ENCODE measurements at places on chromosomes 13 and 19.

DNA sequence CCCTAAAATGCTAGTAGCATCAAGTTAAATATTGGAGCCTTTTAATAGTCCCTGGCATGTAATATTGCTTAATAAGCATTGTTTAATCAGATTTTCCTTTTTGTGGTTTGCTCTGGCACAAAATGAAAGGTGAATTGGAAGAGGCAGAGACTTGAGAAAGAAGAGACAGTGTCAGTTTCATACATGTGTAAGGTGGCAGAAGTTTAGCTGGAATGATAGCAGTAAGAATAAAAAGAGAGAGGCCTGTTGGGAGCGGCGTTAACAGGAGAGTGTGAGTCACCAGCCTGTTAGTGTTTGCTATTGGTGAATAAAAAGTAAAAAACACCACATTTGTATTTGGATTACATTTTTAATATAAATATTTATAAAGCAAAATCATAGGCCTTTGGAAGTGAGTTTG, 145.3 kb downstream of the PDS5B start:
- DNase-seq: no peak

DNA sequence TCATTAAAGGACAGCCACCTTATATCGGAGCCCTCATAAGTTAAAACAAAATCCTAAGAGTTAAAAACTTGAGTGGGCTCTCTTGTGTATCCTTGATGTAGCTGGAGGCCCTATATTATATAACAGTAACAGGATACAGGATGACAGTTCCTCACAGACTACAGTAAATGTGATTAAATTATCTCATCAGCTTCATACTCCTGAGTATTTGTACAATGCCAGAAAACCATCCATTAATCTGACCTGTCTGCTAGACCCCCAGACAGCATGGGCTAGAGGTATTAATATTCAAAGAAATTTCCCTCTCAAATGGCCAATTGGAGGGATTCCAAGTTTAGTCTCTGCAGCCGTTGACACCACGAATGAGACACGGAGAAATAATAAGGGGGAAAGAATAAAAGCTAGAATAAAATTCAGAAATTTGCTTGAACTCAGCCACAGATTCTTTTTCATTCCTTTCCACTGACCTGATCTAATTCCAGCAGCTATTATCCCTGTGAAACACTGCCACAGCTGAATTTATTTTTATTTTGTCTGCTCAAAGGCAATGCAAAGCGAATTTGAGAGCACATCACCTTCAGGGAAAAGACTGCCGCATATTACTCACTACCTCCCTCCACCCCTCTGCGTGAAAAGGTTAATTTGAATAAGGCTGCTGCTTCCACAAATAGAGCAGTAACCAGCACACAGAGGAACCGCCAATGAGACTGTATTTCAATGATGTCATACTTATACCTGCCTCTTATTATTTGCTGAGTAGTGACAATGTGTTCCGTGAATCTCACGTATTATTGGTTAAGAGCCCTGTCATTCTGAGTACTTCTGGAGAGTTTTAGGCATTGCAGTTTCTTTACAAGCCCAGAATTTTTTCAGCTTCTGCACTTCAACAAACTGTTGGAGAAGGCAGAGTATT, 155.9 kb upstream of the KLF12 start:
- peak; percentile 88 for DNase-seq

- DNase-seq: peak; percentile 97
These were observed at the start of gene PLIN3 for GRCh38 chr19:4867534-4868285. Gene PLIN3 (minus strand): TSS chr19:4867667. CDS start chr19:4861394, 6,273 bp downstream.

GRCh38 chr13:96403651-96404050, 313.7 kb downstream of the HS6ST3 start:
- no peak for DNase-seq

DNA sequence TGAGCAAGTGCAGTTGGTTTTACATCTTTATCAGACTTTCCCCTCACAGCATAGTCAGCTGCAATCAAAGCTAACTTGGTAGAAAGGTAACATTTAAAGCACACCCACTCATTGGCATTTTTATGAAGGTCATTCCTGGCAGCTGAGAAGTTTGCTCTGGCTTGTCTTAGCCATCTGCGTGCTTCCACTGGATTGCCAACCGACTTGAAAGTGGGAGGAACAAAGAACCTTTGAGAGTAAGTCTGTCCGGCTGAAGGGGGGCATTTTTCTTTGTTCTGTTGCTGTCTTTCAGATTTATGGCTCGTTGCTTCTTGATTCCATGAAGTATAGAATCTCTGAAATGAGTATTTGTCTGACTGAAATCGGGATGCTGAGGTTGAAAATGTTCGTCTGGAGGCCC, 103.1 kb downstream of the SACS start:
- no peak for DNase-seq

DNA sequence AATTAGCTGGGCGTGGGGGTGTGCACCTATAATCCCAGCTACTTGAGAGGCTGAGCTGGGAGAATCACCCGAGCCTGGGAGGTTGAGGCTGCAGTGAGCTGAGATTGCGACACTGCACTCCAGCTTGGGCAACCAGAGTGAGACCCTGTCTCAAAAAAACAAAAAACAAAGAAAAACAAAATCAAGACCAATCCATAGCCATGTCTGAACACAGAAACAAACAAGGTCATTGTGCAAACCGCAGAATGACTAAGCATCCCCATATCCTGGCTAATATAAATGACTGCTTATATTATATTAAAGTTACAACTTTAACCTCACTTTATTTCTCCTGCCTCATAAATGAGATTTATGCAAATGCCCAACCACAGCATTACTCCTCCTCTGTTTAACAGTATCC, 2.3 kb upstream of the LYPD3 start:
- no peak for DNase-seq

GRCh38 chr19:5621945-5622464, 571 bp downstream of the SAFB2 start:
- no peak for DNase-seq

- no peak for DNase-seq
These were observed 12.0 kb upstream of the CRTC1 start for GRCh38 chr19:18671303-18672043.

- peak; percentile 63 for DNase-seq
These were observed 697 bp upstream of the DGKH start for GRCh38 chr13:42047561-42048341.

- no peak for DNase-seq
These were observed 73.5 kb downstream of the PDS5B start for GRCh38 chr13:32659736-32660135.

- no peak for DNase-seq
These were observed 6.8 kb upstream of the DPRX start for GRCh38 chr19:53624771-53625545.

DNA sequence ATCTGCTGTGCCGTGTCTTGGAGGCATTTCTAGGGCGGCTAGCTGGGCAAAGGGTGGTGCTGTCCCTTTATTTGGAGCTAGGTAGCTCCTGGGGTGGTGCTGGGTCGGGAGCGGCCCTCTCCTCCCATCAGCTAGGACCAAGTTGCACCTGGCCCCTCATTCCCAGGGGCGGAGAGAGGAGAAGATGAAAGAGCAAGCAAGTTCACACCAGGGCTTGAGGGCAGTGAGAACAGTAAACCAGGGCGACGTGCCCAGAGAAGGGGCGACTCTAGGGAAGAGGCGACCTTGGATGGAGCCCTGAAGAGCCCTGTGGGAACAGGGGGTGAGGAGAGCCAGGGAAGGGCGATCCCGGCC, 17.0 kb upstream of the KCNN1 start:
- DNase-seq: no peak

DNA sequence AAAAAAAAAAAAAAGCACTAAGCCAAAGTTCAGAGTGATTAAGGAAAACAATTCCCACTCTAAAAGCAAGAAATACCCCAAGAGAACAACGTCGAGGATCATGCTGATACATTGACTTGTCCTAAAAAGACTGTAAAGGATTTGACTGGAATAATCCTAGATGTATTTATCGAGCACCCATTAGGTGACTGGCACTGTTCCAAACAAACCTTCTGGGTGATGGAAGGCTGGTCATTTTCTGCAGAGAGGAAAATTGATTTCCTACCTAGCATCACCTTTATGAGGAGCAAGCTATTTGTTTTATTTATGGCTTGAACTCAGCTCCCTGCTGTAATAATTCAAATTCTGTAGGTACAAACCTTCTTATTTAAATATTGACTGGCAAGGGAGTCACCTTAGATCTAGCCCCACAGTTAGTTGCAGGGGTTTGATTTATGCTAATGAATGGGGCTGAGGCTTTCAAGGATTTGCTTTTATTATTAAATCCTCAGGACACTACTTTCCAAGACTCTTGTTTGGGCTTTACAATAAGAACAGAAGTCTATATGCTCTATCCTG, 471.0 kb downstream of the OLFM4 start:
- no peak for DNase-seq

DNA sequence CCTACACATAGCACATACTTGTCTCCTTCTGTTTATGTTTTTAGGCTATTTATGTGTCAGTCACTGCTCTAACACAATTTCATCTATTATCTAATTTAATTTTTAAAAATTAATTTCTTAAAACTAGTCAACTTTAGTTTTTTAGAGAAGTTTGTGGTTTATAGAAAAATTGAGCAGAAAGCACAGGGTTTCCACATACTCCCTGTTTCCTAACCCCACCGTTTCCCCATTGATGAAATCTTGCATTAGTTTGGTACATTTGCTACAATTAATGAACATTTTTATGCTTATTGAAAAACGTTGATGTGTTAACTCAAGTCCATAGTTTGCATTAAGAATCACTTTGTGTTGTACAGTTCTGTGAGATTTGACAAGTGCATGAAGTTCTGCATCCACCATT, 53.5 kb downstream of the TNFSF13B start:
- DNase-seq: no peak

DNA sequence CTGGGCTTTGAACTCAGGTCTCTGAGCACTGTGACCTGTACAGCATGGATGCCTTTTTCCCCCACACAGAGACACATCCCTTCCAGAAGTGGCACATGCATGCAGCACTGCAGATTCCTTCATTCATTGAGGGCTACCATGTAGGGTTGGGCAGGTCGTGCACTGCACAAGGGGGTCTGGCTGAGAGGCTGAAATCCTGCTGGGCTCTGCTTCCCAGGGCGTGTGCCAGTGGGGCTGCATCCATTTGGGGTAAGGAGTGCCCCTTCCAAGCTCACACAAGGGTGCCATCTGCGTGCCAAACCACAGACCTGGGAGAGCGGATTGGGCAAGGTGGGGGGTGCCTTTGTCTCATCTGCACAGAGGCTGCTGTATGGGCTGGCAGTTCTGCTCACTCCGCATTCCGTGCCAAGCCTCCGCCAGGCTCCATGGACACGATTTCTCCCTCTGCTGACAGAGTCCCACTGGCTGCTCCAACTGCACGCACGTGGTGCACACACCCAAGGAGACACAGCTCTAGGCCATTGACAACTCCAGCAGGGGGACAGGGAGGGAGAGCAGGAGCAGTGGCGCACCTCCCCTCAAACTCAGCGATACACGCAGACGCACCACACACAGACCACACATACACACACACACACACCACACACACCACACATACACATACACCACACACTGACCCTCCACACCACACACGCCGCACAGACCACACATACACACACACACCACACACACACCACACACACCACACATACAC, 4.5 kb upstream of the SHISA7 start:
- peak; percentile 28 for DNase-seq
